Fibroblast of skin of left quadriceps (primary cell): ENCODE measurements at places on chromosomes 3 and 15.

- peak; percentile 49 for DNase-seq
Observed at GRCh38 chr3:54826251-54826691, 101.6 kb downstream of the LRTM1 start.

GRCh38 chr3:29937185-29937584 lies 656.3 kb downstream of the RBMS3 start:
- peak; percentile 64 for DNase-seq

DNA sequence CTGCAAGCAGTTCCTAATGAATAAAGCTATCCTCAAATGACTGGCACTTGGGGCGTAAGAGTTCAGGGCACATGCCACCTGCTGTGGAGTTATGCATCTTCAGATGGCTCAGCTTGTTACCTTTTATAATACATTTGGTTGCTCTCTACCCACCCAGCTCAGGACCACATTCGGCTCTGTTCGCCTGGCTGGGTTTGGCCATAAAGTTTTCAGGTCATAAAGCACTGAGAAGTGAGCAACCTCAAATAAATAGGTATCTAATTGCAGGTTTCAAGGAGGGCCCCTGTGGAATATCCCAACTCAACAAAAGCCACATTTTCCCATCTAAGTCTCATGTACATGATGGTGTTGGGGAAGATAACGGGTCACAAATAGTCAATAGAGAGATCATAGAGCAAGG lies 727.3 kb downstream of the GRM7 start:
- DNase-seq: no peak

GRCh38 chr3:90080988-90081387 lies 973.6 kb downstream of the EPHA3 start:
- DNase-seq: no peak

GRCh38 chr3:116836286-116836685 lies 126.7 kb downstream of the TUSC7 start:
- DNase-seq: peak; percentile 52

DNA sequence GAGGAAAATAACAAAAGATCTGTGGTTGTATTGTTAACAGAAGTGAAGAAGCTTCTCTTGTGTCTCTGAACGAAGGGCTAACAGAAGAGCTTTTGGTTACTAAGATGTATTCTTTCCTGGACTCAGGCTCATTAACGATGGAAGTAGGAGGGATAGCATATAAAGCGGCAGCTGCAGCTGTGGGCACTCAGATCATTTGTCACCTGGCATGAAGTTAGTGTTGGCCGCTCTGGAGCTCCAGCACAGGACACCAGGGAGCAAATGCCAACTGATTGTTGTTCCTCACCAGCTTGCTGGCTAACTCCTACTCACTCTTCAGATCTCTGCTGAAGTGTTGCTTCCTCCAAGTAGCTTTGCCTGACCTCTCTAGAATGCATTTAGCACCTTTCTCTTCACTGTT lies 15.5 kb upstream of the SLITRK3 start:
- DNase-seq: no peak

GRCh38 chr3:42176242-42177034 lies 85.3 kb downstream of the TRAK1 start:
- DNase-seq: no peak

- DNase-seq: no peak
Observed at GRCh38 chr3:135803028-135803692, 162.4 kb upstream of the PPP2R3A start.

- no peak for DNase-seq
Observed at GRCh38 chr15:85137489-85138168, 156.0 kb downstream of the PDE8A start.

DNA sequence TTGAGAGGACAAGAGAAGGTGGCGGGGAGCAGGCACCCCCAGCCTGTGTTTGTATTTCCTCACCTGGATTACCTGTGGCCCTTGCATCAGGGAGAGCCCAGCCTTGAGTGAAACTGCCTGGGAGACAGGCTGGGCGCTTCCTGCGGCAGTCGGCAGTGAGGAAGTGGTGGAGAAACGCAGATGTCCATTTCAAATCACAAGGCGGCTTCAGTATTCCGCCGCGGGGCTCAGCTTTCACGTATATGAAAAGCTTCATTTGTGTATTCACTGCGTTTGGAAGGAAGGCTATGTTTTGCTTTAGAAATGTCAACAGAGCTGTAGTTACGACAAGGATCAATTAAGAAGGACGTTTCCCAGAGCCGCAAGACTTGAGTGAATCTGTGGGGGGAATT lies 167.4 kb upstream of the CTDSPL start:
- DNase-seq: no peak

- no peak for DNase-seq
Observed at GRCh38 chr3:41847679-41848078, 114.2 kb downstream of the ULK4 start.

- no peak for DNase-seq
Observed at GRCh38 chr3:46923559-46924350, 46.2 kb downstream of the PTH1R start.

GRCh38 chr15:88219623-88220022 lies 36.9 kb downstream of the NTRK3 start:
- no peak for DNase-seq

- no peak for DNase-seq
Observed at GRCh38 chr15:42037656-42038055, 16.8 kb upstream of the PLA2G4E start.

- DNase-seq: no peak
Observed at GRCh38 chr3:58996730-58997129, 53.1 kb downstream of the CFAP20DC start.

DNA sequence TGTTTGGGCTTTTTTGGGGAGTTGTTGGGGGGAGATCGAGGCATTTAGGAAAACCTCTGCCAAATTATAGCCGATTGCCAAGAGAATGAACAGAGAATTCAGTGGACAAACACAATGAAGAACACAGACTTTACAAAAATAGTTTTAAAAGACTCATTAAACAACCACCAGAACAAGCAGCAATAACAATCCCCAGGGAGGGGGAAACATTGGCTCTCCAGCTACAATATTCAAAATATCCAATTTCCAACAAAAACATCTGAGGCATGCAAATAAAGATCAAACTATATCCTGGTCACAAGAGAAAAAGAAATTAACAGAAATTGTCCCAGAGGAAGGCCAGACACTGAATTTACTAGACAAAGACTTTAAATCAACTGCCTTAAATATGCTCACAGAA lies 24.5 kb upstream of the ANKRD28 start:
- DNase-seq: no peak

GRCh38 chr3:63400246-63400860 lies 122.2 kb downstream of the SYNPR start:
- peak; percentile 8 for DNase-seq

- no peak for DNase-seq
Observed at GRCh38 chr3:52193065-52193464, 4.9 kb upstream of the ALAS1 start.

- DNase-seq: no peak
Observed at GRCh38 chr3:4988983-4989834, 10.0 kb downstream of the BHLHE40 start.

- DNase-seq: no peak
Observed at GRCh38 chr3:98326945-98327344, 26.7 kb upstream of the OR5K4 start.

DNA sequence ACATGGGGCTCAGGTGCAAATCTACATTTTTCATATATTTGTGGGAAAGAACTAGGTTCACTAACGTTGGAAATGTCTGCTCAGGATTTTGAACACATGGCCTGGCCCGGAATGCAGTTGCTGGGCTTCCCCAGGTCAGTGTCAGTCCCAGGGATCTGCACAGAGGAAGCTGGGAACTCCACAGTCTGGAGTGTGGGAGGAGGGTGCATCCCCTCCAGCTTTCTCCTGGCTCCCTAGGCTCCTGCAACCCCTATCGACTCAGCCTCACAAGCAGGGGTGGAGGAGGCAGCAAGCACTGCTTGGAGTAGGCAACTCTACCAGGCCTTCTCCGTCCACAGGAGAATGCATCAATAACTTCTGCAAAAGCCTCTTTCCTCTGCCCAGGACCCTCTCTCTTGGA lies 30.1 kb upstream of the HCN4 start:
- DNase-seq: no peak

- no peak for DNase-seq
Observed at GRCh38 chr3:162211470-162211869, 714.9 kb downstream of the OTOL1 start.

DNA sequence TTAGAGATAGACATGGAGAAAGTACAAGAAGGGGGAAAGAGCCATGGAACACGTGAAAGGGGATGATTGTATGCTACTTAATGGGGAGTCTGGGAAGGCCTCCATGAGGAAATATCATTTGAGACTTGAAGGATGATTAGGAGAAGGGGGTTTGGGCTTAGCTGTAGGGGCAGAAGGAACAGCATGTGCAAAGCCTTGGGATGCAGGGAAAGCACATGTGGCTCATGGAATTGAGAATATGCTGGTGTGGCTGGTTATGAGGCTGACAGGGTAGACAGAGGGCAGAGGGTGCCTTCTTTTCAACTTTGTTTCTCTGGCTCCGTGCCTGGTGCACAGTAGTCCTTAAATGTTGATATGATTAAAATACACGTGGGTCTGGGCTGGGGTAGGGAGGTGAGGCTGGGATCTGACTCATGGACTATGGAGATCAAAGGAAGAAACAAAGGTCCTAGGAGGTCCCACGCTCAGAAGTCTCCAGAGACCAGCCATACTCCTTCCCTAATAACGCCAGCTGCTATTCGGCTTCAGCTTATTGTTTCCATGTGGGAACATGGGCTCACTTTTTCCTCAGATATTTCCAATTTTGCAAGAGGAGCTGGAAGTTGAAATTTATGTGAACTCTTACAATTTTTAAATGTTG lies 1.1 kb downstream of the GTF2E1 start:
- peak; percentile 32 for DNase-seq

GRCh38 chr3:36965440-36965839 lies 20.6 kb upstream of the TRANK1 start:
- no peak for DNase-seq

DNA sequence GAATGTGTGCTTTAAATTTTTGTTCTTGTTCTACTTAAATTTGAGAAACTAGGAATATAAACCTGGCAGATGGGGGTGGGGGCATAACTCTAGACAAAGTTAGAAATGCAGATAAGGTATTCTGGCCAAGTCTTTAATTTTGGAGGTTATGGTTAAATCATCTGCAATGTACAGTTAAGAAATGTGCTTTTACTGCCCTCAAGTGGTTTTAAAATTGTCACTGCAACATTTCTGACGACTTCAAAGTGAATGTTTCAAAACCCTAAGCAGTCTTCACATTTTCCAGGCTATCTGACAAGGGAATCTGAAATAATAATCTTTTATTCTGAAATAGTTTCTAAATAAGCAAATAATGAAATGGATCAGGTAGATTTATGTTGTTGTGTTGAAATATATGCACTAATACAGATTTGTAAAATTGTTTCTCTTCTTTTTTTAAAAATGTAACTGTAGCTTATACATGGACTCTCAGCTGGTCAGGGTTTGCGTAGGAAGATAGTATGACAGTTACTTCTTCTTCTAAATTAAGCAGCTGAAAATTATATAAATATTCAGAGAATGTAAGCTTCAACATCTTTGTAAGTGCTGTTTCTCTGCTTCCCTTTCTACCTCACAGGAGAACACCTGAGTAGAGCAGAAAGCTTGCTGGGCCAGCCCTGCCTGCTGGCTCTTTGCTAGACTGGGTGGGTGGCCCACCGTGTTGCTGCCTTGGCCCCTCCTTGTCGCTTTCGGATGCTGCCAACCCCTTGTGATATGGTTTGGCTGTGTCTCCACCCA lies 45.0 kb downstream of the SUCNR1 start:
- DNase-seq: no peak

DNA sequence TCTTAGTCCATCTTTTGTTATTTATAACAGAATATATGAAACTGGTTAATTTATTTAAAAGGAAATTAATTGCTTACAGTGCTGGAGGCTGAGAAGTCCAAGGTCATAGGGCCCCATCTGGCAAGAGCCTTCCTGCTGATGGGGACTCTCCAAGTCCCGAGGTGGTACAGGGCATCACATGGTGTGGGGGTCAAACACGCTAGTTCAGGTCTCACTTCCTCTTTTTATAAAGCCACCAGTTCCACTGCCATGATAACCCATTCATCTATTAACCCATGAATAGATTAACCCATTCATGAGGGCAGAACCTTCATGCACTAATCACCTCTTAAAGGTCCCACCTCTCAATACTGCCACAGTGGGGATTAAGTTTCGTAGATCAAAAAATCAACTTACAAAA lies 659.3 kb downstream of the NAALADL2 start:
- no peak for DNase-seq

DNA sequence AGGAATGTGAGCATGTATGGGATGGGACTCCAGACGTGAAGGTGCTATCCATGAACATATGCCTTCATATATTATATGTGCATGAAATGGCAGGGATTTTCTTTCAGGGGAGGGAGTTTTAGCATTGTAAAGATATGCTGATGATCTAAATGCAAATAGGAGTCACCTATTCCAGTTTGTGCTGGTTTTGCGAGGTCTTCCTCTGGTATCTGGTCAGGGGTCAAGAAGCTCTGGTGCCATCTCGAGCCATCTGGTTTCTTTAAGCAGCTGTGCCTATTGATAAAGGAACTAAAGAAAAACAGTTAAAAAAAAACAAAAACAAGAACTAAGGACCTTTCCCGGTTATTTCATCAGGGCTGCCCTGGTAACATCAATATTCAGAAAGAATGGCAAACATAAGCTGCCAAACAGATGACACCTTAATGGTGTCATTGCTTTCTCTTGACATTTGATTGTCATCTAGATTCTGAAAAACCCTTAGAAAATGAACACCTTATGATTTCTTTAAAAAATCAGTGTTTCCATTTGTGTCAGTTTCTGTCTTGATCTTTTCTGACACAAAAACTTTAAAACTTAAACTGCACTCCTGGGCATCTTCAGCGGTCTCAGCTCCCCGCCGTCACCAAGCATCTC lies 22.7 kb downstream of the APH1B start:
- no peak for DNase-seq

DNA sequence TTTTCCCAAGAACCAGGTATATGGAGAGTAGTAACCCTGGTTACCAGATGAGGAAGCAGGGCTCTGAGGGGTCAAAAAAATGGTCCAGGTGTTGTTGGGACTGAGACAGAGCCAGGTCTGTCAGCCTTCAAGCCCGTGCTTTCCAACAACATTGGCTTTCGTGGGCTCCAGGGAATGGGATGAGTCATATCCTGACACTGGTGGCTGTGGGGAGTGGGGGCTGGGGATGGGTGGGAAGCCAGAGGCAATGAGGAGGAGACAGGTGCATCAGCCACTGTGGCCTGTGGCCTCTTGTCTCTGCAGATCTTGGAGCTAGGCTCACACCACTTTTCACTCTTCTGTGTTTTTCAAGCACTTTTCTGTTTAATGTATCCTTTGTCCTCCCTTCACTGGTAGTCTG lies 38.2 kb downstream of the CORO2B start:
- DNase-seq: no peak

GRCh38 chr3:52636673-52637072 lies 49.0 kb downstream of the PBRM1 start:
- no peak for DNase-seq
